CD4-positive, alpha-beta T cell treated with Interleukin-12 subunit alpha and Interleukin-12 subunit beta, for 1 hour (primary cell): ENCODE measurements at places on chromosomes 12 and 14.
A peak's percentile ranks its signal among the peaks of the same experiment; 100 is the strongest.

- no peak for DNase-seq
Measured at GRCh38 chr14:62711351-62712023, 333.8 kb downstream of the KCNH5 start.

DNA sequence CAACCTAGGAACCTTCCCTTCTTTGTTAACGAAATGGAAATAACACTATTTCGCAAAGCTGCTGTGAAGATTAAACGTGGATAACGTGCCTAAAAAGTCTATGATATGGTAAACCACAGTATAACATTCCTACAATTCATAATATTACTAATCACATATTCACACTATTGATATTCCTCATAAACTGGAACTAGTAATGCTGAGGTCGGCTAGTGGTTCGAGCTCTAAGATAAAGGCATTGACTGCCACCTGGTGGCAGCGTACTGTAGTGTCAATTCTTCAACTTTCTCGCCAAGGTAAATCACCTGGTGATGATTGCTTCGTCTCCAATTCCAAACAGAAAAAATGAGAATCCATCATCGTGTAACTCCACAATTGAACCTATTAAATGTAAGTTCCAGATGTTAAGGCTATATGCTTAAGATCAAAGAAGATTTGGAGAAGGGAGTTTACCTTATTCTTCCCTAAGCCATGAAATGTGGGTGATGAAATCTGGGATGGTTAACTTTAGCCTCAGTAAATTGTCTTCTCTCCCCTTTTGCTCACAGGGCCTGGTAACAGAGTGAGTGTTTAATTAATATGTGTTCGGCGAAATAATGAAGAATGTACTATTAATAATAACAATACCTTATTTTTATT lies 197.5 kb upstream of the TMEM132C start:
- DNase-seq: no peak

GRCh38 chr12:133037207-133038005 lies at the start of gene ZNF84:
Gene ZNF84 (plus strand): TSS chr12:133037509. CDS start chr12:133041468, 3,959 bp downstream.
- peak; percentile 97 for DNase-seq

- DNase-seq: no peak
Measured at GRCh38 chr12:57090924-57091637, 2.2 kb downstream of the NAB2 start.

DNA sequence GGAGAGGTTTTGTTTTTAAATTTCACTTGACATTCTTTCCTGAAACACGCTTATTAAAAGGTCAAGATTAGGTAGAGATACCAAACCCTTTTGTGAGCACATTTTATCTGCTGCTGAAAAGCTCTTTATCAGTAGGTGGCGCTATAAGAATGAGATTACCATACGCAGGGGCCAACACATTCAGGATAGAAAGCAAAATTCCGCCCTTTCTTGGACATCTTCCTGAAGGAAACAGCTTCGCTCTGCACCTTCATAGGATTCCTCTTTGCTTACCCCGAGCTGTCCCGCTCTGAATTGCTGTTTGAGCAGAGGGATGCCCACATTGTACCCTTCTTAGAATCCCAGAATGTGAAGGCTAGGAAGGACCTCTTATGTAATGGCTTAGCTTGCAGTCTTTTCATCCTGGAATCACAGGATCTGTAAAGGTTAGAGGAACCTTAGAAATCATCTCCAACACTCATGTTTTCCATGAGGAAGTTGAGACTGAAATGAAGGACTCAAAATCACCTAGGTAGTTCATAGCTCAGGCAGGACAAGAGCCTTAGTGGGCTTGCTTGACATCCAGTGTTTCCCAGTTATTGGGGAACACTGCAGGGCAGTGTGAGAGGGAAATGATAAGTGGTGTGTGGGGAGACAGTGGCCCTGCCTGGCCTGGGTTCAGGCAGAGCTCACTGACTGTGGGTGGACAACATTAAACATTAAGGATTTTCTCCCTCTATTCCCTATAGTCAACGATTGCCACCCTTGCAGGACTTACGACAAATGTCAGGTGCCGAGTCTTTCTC lies 38.7 kb upstream of the CRY1 start:
- peak; percentile 60 for DNase-seq

GRCh38 chr12:118337194-118337838 lies 35.4 kb downstream of the TAOK3 start:
- no peak for DNase-seq

DNA sequence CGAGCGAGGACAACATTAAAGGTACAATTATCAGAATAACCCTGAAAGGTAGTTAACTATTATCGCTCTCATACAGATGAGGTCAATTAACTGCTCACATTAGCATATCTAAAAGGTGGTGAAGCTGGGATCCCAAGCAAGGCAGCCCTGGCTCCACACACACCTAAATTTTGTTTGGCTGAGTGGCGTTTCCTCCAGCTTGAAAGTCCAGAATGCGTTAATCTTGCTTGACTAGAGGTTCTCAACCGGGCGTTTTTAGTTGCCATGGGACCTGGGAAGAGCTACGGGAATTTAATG lies 531 bp downstream of the DLGAP5 start:
- no peak for DNase-seq

- DNase-seq: no peak
Measured at GRCh38 chr12:61857968-61858367, 402.2 kb upstream of the USP15 start.

GRCh38 chr14:92877757-92878431 lies 45.1 kb upstream of the CHGA start:
- no peak for DNase-seq

DNA sequence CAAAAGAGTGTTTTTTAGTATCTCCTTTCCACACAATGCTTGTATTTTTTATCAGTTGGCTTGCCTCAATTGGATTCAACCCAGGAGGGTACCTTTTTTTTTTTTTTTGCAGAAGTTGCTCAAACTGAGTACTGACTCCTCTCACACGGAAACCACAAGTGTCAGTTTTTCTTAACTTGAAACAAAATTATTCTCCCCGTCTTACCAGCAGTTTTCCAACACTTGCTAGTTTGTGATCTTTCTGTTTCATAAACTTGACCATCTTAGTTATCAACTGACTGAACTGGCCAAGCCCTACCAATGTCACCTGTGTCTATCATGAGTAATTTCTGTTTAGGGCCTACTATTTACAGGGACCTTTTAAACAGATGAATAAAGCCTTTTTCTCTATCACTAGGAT lies 34.1 kb upstream of the ITPR2 start:
- peak; percentile 9 for DNase-seq
